ENCODE measurements at places on chromosomes 5 and 9.
A peak's percentile ranks its signal among the peaks of the same experiment; 100 is the strongest.

DNA sequence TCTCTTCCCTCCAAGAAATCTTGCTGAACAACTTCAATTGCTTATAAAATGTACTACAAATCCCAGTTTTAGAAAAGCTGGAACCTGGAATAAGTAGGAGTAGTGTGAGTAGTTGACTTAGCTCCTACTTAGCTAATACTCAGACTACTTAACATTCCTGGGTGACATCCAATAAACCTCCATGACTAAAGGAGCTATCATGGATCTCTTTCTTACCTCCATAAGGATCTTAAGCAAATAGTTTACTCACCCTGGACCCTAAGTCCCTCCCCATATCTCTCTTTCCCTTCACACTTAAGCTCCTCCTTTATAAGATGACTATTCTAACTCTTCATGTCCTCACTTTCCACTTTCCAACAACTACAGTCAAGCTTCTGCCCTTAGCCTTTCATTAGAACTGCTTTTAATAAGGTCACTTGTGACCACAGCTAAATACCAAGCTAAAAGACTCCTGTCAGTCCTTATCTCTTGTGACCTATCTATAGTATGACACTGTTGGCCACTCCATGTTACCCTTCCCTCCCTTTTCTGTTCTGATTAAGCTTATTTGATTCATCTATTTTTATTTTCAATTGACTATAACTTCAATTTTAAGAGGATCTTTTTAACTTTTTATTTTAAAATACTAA lies 194.9 kb downstream of the RFX3 start:
- DNase-seq: peak; percentile 35

GRCh38 chr9:87406543-87407166 lies 91.0 kb upstream of the DAPK1 start:
- DNase-seq: no peak

DNA sequence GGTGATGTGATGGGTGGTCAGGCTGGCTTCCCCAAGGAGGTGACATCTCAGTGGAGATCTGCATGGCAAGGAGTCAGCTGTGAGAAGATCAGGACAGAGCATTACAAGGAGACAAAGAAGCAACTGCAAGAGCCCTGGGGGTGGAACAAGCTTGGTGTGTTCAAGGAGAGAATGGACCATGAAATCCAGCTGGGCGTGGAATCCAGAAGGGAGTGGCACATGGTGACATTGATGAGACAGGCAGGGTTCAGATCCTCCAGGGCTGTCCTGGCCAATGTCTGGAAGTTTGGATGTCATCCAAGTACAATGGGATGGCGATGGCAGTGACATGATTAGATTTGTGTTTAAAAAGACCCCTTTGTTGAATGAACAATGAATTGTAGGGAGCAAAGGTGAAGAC lies 175.6 kb downstream of the MACROH2A1 start:
- DNase-seq: no peak

- DNase-seq: peak; percentile 62
Measured at GRCh38 chr9:107488375-107489143, 1.0 kb downstream of the KLF4 start.

- DNase-seq: no peak
Measured at GRCh38 chr9:135776893-135777622, 75.1 kb downstream of the KCNT1 start.

DNA sequence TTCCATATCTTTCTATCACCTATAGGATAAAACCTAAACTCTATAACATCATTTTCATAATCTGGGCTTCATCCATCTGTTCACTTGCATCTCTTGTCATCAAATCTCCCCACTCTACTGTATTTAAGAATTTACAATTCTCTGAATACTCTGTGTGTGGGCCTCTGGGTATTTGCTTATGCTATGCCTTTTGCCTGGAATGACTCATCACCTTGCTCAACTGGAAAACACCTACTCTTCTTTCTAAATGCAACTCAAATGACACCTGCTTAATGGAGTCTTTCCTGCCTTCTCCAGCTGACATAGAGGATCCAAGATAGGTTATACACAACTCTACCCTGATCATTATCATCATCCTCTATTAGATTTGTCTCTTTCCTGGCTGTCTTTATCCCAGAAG lies 421.7 kb downstream of the SPATA31D1 start:
- no peak for DNase-seq

DNA sequence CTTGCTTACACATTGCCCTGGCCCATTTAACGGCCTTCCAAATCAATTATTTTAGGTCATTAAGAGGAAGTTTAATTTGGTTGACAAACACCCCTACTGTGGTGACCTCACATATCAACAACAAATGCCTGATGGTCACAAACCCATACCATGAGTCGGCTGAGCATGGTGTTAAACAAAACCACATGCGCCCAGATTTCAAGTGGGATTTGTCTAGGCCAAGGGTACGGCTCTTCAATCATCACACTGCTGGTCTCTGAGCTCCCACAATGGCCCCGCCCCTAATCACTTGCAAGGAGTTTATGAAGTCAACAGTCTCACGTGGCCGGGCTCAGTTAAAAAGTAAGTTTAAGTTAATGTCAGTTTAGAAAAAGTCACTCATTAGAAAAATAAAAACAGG lies 243.8 kb downstream of the CRB2 start:
- no peak for DNase-seq

DNA sequence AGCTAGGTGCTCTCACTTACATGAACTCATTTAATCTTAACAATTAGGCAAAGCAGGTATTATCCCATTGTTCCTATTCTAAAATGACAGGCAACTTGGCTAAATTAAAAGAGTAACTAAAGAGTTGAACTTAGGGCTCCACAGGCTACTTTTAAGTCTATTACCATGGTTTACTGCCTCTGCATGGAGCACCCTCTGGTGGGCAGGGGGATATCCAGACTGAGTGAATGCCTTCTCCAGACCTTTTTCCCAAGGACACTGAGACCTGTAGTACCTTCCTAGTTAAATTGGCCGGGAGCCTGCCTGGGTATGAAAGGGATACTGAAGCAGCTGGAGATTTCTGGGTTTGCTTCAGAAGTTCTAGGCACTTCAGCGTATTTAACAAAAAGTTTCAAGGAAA lies 238.1 kb downstream of the ELAVL2 start:
- DNase-seq: no peak

DNA sequence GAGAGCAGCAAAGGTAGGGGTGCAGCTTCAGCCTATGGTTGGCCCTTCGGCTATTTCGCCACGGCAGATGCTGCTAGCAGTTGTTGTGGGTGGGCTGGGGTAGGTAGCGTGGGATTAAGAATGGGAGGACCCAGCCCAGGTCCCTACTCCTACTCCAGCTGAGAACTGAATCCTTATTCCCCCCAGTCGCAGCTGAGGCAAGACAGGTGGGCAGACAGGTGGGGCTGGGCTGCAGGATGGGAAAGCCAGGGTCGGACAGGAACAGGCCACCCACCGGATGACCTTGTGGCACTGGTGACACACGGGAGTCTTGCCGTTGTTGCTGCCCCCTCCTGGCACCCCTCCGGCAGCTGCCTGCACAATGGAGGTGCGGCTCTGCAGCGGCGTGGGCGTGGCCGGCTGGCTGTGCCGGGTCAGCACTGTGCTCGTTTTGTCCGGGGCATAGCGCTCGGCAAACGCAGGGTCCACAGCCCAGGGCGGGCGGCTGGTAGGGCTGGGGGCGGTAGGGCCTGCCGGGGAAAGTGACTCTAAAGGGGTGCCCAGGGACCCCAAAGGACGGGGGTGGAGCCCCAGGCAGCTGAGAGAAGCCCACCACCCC lies 8.2 kb downstream of the PDLIM7 start:
- no peak for DNase-seq

DNA sequence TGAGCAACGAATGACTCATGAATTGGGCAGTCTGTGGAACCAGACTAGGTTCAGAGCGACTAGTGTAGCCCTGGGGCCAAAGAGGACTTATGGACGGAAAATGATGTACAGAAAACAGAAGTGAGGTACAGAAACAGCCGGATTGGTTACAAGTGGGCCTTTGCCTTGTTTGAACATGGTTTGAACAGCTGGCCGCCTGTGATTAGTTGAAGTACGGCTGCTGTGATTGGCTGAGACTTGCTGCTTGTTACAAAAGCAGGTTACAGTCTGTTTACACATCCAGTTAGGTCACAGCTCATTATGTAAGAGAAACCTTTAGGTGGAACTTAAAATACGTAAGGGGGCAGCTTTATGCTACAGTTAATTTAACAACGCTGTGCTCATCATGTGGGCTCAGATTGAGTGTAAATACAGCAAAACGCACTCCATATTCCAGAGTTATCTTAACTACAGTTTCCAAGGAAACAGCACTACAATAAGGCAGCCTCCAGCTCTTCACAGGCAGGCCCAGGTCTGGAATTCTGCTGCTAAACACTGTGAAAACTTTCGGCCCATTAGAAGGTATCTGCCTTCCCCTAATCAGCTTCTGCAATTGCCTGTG lies 6.5 kb downstream of the AMACR start:
- DNase-seq: no peak

GRCh38 chr5:68954618-68954910 lies 139.2 kb upstream of the SLC30A5 start:
- no peak for DNase-seq

DNA sequence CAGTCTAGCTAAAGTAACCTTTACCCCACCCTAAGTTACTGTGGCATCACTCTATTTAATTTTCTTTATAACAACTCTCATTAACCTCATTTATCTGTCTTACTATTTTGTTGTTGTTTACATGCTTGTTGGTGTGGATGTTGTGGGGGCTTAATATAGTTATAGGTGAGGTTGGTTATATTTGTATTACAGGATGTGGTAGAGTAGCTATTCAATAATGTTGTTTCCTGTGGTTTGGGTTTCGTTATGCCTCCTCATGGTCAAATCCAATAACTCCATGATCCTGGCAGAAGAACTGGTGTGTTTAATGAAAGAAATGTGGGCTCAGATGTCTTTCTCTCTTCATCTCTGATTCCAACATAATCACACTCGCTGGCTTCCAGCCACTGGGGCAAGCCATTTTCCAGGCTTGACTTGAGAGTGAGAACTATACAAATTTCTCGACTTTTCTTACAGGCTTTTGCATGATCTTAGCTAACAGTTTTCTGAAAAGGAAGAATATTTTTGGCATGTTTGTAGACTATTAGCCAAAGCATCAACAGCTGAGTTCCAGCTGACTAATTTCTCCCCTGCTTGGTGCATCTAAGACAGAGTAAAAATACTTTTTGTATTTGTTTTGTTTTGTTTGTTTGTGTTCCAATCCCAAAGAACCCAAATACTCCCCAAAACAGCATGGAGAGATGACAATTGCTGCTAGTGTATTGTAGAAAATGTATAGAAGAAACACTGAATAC lies 303.7 kb upstream of the PAPPA start:
- DNase-seq: peak; percentile 36

DNA sequence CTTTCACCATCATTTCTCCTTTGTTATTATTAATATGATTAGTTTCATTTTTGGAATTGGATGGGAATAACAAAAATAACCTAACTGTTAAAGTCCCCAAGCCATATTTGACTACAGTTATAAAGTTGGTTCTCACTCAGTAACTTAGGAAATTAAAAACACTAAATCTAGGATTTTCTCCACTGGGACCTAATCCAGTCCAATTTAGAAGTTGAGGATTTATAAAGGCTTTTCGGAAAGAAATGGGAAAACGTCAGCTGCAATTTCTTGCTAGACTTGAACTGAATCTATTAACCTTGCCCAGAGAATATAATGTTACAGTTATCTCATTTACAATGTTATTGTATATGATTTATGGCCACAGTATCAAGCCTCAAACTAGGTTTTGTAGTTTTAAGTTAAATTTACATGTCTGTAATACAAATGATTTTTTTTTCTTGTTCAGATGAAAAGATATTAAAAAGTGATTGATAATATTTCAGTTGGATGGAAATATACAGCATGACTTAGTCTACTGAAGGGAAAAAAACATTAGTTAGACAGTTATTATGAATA lies 524.3 kb upstream of the GRAMD2B start:
- DNase-seq: no peak

DNA sequence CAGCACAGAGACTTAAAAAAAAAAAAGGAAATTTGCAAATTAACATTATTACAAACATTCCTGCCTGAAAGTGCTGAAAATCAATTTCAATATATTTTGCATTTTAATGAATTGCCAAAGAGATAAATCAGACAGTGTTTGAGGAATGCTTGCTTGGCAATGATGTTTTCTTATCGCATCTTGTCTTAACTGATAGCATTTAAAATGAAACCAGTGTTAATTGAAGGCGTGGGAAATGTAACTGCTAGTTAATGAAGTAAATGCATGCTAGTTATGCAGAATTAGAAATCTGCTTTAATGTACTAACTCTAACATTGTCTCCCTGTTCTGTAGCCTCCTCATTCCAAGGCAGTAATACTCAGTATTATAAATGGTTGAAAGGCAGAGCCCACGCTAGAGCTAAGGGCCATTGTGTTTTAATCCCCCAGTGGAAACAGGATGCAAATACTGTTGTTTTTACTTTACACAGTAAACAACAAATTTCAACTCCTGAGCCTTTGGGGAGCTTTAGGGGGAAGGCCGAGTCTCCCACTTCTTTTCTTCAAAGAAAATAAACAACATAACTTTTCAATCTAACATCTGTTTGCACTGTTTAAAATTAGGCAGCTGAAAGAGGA lies 586.9 kb downstream of the TLE4 start:
- DNase-seq: no peak

DNA sequence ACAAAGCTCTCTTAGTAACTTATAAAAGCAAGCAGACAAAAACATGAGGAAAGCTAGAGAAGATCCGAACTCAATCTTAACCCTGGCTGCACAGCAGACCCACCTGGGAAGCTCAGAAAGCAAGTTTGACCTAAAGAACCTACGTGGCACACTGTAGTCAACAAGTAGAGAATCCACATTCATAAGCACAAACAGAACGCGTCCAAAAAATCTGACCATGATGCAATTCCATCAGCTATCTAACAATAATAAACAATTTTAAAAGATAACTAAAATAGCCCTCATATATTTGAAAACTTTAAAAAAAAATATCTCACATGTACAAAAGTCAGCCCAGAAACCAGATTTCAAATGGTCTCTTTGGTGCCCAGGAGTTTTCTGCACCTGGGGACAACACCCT lies 4.6 kb downstream of the LMAN2 start:
- DNase-seq: no peak

DNA sequence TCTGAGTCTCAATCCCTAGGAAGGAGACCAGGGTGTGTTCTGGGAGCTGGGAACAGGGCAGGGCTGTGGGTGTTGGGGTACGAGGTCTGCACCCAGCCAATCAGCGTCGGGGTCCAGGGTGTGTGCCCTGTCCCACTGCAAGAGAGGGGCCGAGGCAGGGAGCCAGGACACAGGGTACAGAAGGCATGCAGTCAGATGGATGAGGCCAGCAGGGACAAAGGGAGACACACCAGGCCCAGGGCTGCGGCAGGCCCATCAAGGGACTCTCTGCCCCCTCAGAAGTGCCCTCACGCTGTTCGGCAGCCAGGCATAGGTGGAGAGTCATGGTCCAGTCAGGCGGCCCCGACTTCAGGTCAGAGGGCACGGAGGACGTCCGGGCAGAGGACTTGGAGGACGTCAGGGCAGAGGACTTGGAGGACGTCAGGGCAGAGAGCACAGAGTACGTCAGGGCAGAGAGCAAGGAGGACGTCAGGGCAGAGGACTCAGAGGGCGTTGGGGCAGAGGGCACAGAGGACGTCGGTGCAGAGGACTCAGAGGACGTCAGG lies 28.8 kb upstream of the ADAMTS2 start:
- no peak for DNase-seq

DNA sequence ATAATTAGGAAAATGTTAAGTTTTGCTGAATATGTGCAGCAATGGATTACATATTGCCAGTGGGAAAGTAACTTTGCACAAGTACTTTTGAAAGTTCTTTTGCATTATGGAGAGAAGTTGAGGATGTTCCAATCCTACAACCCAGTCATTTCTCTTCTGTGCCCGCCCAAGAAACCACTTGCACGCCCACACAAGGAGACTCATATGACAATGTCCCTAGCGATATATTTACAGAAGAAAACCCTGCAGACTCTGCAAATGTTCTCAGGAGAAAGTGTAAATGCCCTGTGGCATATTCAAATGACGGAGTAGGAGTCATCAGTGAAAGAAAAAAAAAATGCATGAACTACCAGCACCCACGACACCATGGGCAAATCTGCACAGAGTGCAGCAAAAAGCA lies 356.5 kb downstream of the CTNND2 start:
- DNase-seq: no peak

All from AG08395 (cell line).